ENCODE measurements at places on chromosomes 4 and X. TPM values are rescaled to one million over a fixed set of nuclear protein-coding genes. Genes with fewer than 3 reads are reported as not detected.
A peak's percentile ranks its signal among the peaks of the same experiment; 100 is the strongest.

DNA sequence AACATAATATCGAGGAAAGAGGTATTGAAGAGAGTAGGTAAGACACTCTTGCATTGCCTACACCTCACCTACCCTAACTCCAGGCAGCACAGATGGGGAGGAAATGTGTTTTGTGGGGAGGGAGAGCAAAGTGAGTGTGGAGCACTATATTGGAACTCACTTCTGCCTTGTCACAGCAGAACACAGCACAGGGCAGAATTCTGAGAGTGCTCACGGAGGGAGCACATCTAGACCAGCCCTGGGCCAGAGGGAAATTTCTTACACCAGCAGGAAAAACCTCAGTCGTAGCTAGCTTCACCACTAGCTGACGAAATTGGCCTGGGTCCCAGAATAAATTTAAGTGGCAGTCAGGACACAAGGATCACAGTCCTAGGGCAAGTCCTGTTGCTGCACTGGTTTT is 517.3 kb downstream of the TMA16 start:
- no peak overlapping the region for H3K4me3 ChIP-seq
- DNase-seq: no peak
- H3K4me1 ChIP-seq: no peaks in the 10 kb centered on the region
- H3K36me3 ChIP-seq: no peaks in the 10 kb centered on the region

- no peak overlapping the region for H3K4me3 ChIP-seq
- peaks cover 24% of the 10 kb centered on the region for H3K36me3 ChIP-seq
- DNase-seq: no peak
- H3K27ac ChIP-seq: peak overlapping the region; percentile 65
- no peaks in the 10 kb centered on the region for H3K27me3 ChIP-seq
- peaks cover 62% of the 10 kb centered on the region for H3K4me1 ChIP-seq
These were observed 51.5 kb downstream of the SLC9A7 start for GRCh38 chrX:46707274-46707965.

DNA sequence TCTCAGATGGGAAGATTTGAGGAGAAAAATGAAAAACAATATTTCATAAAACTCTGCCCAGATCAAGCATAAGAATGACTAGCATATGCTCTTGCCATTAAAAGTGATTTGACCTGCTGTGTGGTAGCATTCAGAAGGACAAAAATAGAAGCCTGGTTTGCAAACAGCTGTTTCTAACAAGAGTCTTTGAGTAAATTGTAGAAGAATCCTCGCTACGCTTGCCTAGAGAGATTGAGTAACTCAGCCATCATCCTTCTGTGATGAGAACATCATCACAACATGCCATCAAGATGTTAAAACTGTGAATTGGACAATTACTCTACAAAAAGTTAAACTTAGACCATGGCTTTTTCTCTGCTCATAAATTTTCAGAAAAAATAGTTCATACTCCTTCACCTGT is 168.9 kb upstream of the PUDP start:
- H3K27ac ChIP-seq: no peak overlapping the region
- no peaks in the 10 kb centered on the region for H3K36me3 ChIP-seq
- no peak overlapping the region for H3K4me3 ChIP-seq
- no peaks in the 10 kb centered on the region for H3K27me3 ChIP-seq

- no peaks in the 10 kb centered on the region for H3K4me1 ChIP-seq
- H3K27me3 ChIP-seq: no peaks in the 10 kb centered on the region
- no peaks in the 10 kb centered on the region for H3K36me3 ChIP-seq
- no peak overlapping the region for H3K27ac ChIP-seq
- no peak for DNase-seq
- no peak overlapping the region for H3K4me3 ChIP-seq
These were observed 65.9 kb upstream of the FSTL5 start for GRCh38 chr4:162229670-162230069.

The KIAA1210 gene
- not detected for total RNA-seq

DNA sequence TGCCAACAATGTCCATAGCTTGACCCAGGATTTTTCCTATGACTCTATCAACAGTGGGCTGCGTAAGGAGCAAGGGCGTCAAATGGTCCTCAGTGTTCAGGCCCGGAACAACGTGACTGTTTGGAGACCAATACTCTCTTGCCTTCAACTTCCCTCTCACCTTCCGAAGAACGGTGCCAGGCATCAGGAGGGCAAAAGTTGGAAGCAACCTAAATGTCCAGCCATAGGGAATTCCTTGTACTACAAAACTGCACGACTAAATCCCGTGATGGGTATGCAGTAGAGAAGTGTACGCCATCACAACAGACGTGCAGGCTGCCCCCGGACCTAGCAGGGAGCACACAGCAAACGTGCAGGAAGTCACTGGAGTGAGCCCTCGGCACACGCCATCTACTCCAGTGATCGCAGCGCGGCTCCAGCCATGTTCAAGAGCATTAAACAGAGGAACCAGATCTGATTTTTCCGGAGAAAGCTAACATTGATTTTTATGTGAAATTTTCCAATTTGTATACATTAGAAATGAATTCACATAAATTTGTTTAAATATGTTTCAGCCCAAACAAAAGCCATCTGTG is 79.0 kb downstream of the JAKMIP1 start:
- peaks cover 5% of the 10 kb centered on the region for H3K4me1 ChIP-seq
- no peak for DNase-seq

DNA sequence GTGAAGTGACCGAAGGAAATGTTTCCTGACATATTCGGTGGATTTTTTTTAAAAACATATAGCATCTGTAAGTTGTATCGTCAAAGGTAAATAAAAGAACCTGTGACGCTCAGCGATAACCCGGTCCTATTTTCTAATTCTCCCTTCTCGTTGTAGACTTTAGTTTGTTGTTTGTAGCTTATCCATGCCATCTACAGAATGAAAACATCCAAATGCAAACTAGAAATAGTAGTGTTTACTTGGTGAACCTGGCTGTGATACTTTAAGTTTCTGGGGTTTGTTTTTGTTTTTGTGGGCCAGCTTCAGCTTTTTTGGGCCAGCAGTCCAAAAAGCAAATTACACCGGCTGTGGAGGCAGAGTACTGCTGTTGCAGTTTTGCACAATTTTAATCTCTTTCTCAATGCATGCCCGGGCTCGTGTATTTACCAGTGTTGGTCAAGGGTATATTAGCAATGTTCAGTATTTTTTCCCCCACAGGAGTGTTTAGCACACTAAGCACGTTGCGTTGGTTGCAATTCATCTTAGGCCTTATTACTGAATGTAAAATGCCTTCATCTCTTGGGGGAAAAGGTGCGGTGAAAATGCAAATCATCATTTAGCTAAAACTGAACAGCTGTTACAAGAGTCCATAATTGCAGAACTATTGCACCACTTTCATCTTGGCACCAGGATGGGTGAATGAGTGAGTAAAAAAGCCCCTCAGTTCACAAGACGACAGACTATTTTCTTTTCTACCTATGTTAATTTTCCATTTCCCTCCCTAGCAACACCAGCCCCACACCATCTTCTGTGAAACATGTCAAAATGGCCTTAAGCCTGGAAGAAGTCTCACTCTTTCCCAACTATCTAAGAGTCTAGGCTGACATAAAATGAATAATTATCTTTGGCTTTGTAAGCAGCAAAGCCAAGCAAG is 1.7 kb upstream of the CNOT6L start:
- H3K4me3 ChIP-seq: peak overlapping the region; percentile 97
- peaks cover 30% of the 10 kb centered on the region for H3K4me1 ChIP-seq
- peaks cover 1% of the 10 kb centered on the region for H3K27me3 ChIP-seq
- peaks cover 23% of the 10 kb centered on the region for H3K36me3 ChIP-seq
- peak overlapping the region; percentile 100 for H3K27ac ChIP-seq

DNA sequence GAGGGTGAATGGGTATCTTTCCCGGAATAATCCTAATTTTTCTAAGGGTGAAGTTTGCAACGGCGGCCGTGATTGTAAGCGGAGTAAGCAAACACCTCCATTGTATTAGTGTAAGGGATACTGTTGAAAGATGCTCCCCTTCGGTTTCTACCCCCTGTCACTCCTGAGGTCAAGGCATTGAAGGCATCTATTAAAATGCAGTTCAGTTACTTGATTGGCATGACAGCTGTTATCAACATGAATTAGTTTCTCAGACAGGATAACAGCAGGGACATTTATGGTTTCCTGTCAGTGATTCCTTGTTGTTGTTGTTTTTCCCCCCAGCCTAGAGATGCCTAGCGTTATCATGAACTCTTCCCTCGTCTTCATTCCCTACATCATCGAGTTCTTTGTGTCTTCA is 552 bp downstream of the SLC25A14 start:
- peak overlapping the region; percentile 95 for H3K4me3 ChIP-seq
- peak overlapping the region; percentile 86 for H3K27ac ChIP-seq
- H3K27me3 ChIP-seq: no peaks in the 10 kb centered on the region
- peaks cover 5% of the 10 kb centered on the region for H3K36me3 ChIP-seq

DNA sequence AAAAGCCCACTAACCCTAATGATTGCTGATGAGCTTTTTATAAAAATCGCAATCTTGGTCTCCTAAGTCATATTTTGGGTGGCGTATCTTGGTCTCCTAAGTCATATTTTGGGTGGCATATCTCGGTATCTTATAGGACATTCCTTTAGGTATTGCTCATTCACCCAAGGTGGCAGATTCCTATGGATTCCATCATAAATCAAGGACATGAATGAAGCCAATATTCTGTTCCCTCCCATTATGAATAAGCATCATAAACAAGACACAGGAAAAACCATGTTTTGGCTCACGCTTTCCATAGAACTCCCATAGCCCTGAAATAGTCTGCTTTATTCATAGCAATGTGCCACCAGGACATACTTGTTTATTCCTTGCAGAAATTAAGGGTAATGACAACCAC is 95.0 kb upstream of the CD99 start:
- H3K27me3 ChIP-seq: no peaks in the 10 kb centered on the region
- no peak overlapping the region for H3K4me3 ChIP-seq
- peaks cover 12% of the 10 kb centered on the region for H3K4me1 ChIP-seq
- no peak overlapping the region for H3K27ac ChIP-seq
- peaks cover 23% of the 10 kb centered on the region for H3K36me3 ChIP-seq

The AWAT2 gene
- not detected for total RNA-seq

GRCh38 chrX:3044671-3045070 is 3.4 kb downstream of the ARSF start:
- no peak overlapping the region for H3K27ac ChIP-seq
- H3K27me3 ChIP-seq: no peaks in the 10 kb centered on the region
- no peak for DNase-seq
- H3K4me3 ChIP-seq: no peak overlapping the region
- peaks cover 6% of the 10 kb centered on the region for H3K4me1 ChIP-seq
- no peaks in the 10 kb centered on the region for H3K36me3 ChIP-seq

The CFAP47 gene
- not detected for total RNA-seq

GRCh38 chrX:109872021-109872732 is 130.7 kb upstream of the TMEM164 start:
- no peaks in the 10 kb centered on the region for H3K4me1 ChIP-seq
- peaks cover 5% of the 10 kb centered on the region for H3K27me3 ChIP-seq
- no peaks in the 10 kb centered on the region for H3K36me3 ChIP-seq
- DNase-seq: no peak

The FAM193A gene
- total RNA-seq: 29.5 TPM

GRCh38 chr4:87026800-87027495 is 92.1 kb downstream of the AFF1 start:
- DNase-seq: no peak
- H3K27ac ChIP-seq: no peak overlapping the region
- peaks cover 22% of the 10 kb centered on the region for H3K4me1 ChIP-seq
- H3K27me3 ChIP-seq: no peaks in the 10 kb centered on the region
- H3K4me3 ChIP-seq: no peak overlapping the region

- H3K27me3 ChIP-seq: no peaks in the 10 kb centered on the region
- H3K27ac ChIP-seq: no peak overlapping the region
- no peaks in the 10 kb centered on the region for H3K36me3 ChIP-seq
- DNase-seq: no peak
- no peak overlapping the region for H3K4me3 ChIP-seq
These were observed 715.8 kb downstream of the CCSER1 start for GRCh38 chr4:90842960-90843359.

DNA sequence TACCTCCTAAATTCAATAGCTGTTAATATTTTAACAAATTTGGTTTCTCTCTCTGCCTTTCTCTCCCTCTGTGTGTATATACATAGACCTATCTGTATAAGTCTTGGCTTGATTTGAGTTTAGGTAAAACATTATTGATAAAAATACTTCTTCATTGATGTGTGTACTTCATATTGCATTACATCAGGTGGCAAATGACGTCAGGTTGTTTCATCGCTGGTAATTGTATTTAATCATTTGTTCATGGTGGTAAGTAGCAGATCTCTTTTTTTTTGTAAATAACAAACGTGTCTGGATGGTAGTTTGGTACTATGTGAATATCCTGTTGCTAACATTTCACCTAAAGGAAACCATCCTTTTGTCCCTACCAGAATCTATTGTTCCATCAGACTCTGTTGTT is 55.1 kb downstream of the GALNT7 start:
- DNase-seq: no peak
- H3K36me3 ChIP-seq: no peaks in the 10 kb centered on the region
- H3K4me1 ChIP-seq: peaks cover 2% of the 10 kb centered on the region

GRCh38 chrX:132171478-132171877 is 43.7 kb upstream of the FRMD7 start:
- no peaks in the 10 kb centered on the region for H3K4me1 ChIP-seq
- DNase-seq: no peak
- peaks cover 10% of the 10 kb centered on the region for H3K27me3 ChIP-seq

The DUSP21 gene
- total RNA-seq: not detected

DNA sequence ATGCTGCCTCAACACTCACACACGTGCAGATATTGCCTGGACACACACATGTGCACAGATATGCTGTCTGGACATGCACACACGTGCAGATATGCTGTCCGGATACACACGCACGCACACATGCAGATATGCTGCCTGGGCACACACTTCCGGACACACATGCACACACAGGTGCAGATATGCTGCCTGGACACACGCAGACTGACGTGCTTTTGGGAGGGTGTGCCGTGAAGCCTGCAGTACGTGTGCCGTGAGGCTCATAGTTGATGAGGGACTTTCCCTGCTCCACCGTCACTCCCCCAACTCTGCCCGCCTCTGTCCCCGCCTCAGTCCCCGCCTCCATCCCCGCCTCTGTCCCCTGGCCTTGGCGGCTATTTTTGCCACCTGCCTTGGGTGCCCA is 14.7 kb downstream of the FGFRL1 start:
- no peaks in the 10 kb centered on the region for H3K27me3 ChIP-seq
- peak; percentile 86 for DNase-seq
- H3K4me3 ChIP-seq: no peak overlapping the region
- peaks cover 8% of the 10 kb centered on the region for H3K36me3 ChIP-seq
- H3K27ac ChIP-seq: no peak overlapping the region

DNA sequence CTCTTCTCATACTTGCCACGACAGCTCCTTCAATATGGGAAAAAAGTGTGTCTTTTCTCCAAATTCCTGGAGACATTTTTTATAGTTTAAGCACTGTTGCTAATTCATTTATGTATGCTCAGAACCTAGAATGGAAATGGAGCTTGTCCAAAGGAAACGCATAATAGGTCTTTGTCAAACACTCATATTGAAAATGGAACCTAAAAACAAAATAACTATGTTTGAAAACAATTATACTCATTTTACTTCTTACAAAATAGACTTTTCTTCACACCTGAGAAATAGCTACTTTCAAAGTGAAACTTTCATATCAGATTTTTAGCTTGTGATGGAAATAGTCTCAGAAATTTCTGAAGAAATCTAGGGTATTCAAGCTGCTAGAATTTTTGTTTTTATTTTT is 529.7 kb upstream of the BOD1L1 start:
- H3K4me1 ChIP-seq: no peaks in the 10 kb centered on the region
- H3K27ac ChIP-seq: no peak overlapping the region
- H3K27me3 ChIP-seq: no peaks in the 10 kb centered on the region
- H3K4me3 ChIP-seq: no peak overlapping the region
- no peaks in the 10 kb centered on the region for H3K36me3 ChIP-seq
